Activated naive CD8-positive, alpha-beta T cell treated with anti-CD3 and anti-CD28 coated beads, Interleukin-2, amount 50 U/mL, for 24 hours (primary cell): ENCODE measurements at places on chromosomes 7 and 10.

- DNase-seq: no peak
Measured at GRCh38 chr10:31949266-31949665, 20.6 kb upstream of the ARHGAP12 start.

DNA sequence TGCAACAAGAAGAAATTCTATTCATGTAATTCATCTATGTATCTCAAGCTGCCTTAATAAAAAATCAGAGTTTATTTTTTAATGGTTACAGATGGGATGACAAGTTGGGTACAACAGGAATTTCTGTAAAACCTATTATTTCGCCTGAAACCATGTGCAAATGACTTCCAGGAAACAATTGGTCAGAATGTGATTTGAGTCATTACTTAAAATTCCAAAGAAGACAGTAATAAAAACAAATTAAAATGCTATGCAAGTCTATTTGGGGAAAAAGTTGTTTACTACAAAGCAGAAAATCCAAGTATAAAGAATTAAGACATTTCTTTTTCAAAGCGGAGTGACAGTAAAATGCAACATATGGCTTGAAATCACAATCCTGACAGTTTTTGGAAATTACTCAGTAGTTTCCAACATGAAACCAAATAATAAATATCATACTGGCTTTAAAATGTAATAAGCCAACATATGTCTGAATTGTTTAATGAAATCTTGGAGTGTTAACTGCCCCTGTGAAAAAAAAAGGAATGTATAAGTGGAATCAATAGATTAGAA is 41.5 kb upstream of the SEMA3C start:
- no peak for DNase-seq

GRCh38 chr7:18003286-18003994 is 24.2 kb downstream of the PRPS1L1 start:
- DNase-seq: no peak

- DNase-seq: no peak
Measured at GRCh38 chr10:43075612-43076003, 1.3 kb upstream of the RET start.

- no peak for DNase-seq
Measured at GRCh38 chr7:146736446-146737190, 620.0 kb downstream of the CNTNAP2 start.

- DNase-seq: no peak
Measured at GRCh38 chr7:1537535-1538412, 7.3 kb downstream of the MAFK start.

GRCh38 chr7:117124591-117125220 is 171.4 kb downstream of the ST7 start:
- peak; percentile 80 for DNase-seq

DNA sequence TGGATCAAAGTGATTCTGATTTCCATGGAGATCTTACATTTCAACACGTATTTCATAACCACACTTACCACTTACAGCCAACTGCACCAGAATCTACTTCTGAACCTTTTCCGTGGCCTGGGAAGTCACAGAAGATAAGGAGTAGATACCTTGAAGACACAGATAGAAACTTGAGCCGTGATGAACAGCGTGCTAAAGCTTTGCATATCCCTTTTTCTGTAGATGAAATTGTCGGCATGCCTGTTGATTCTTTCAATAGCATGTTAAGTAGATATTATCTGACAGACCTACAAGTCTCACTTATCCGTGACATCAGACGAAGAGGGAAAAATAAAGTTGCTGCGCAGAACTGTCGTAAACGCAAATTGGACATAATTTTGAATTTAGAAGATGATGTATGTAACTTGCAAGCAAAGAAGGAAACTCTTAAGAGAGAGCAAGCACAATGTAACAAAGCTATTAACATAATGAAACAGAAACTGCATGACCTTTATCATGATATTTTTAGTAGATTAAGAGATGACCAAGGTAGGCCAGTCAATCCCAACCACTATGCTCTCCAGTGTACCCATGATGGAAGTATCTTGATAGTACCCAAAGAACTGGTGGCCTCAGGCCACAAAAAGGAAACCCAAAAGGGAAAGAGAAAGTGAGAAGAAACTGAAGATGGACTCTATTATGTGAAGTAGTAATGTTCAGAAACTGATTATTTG is 15.3 kb downstream of the HNRNPA2B1 start:
- no peak for DNase-seq

GRCh38 chr7:45434167-45434784 is 139.9 kb upstream of the ADCY1 start:
- DNase-seq: no peak

GRCh38 chr10:89440226-89441009 is 26.1 kb downstream of the IFIT5 start:
- no peak for DNase-seq
